CD8-positive, alpha-beta T cell (primary cell): ENCODE measurements at places on chromosomes 2 and 18. TPM values are rescaled to one million over a fixed set of nuclear protein-coding genes. Genes with fewer than 3 reads are reported as not detected.

The PSD4 gene
- 86.2 TPM for total RNA-seq

The MDH1B gene
- total RNA-seq = 0.19 TPM

The DSG4 gene
- not detected for total RNA-seq

The CCBE1 gene
- total RNA-seq = not detected

The ZNF892 gene
- total RNA-seq = 0.71 TPM

The FBXO48 gene
- total RNA-seq = 0.22 TPM

The CFAP65 gene
- total RNA-seq = not detected

The RAX gene
- not detected for total RNA-seq

The M1AP gene
- not detected for total RNA-seq

The AFF3 gene
- total RNA-seq = 5.5 TPM

The MYO7B gene
- 0.25 TPM for total RNA-seq

The PROKR1 gene
- total RNA-seq = not detected

The GULP1 gene
- total RNA-seq = not detected

The KATNAL2 gene
- 1.0 TPM for total RNA-seq
